CD8-positive, alpha-beta memory T cell (primary cell): ENCODE measurements at places on chromosomes 12 and 14.

DNA sequence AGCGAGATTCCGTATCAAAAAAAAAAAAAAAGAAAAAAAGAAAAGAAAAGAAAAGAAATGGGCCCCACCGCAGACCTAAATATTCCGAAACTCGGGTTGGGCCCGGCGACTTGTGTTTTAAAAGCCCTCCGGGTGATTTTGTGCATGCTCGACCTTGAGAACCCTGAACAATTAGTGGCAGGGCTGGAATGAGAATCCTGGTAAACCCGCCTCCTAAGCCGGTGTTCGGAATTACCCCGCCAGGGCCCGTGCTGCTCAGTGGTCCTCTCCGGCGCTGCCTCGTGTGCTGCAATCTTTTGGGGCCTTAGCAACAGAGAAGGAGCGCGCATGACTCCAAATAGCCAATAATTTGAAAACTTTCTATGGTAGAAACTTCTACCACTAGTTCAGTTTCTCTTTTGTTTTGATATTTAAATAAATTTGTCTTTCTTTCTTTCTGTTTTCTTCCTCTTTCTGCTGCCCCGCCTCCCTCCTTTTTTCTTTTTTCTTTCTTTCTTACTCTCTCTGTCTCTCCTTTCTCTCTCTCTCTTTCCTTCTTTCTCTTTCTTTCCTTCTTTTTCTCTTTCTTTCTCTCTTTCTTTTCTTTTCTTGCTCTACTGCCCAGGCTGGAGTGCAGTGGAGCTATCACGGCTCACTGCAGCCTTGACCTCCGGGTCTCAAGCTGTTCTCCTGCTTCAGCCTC lies 1.5 kb upstream of the GALNT6 start:
- peak; percentile 14 for DNase-seq

GRCh38 chr14:20460458-20461224 lies 593 bp downstream of the PIP4P1 start:
- no peak for DNase-seq

DNA sequence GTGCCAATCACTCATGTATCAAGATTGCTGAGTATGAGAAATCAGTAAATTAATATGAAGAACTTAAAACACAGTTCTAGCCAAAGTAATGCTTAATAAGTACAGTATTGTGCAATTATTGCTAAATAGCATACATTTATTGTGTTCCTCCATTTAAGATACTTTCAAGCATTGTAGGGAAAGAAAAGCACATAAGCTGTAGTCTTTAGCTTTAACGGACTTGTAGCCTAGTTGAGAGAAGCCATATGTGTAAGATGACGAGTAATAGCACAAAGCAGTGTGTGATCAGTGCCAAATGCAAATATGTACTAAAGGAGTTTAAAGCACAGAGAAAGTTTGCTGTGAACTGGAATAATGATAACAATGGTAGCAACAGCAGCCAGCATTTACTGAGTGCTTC lies 38.1 kb downstream of the ETV6 start:
- no peak for DNase-seq

GRCh38 chr14:61103541-61104339 lies 122.7 kb downstream of the SLC38A6 start:
- DNase-seq = no peak

GRCh38 chr14:22551605-22551997 lies 37.4 kb downstream of the DAD1 start:
- no peak for DNase-seq

DNA sequence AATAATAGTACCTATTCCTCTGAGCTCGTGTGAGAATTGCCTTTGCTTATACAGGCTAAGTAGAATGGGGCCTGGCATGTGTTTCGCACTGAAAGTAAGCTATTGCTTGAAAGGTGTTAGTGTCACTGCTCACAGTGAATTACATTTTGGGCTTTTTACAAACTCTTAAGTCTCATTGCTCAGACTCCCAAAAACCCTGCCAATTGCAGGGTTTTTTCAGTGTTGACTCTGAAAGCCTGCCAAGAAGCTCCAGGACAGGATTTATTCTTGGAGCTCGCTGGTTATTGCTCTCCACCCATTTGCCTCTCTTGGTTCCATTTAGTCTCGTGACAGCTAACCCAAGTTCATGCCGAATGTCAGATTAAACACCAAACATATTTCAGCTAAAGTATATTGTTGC lies 39.8 kb downstream of the NOPCHAP1 start:
- no peak for DNase-seq

DNA sequence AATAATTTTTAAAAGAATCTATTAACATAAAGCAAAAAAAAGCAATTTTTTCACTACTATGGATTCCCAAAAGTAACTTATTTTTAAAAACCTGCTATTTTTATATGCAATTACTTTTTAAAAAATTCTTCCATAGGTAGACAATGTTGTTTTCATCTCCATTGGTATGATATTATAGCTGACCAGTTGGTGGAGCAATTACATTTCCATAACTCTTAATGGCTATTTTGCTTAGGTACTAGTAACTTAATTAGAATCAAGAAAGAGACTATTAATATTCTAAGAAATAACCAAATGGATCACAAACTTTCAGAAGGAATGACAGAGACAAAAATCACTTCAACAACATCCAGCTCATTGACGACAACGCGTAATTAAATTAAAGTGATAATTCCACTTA lies 64.7 kb upstream of the PTCSC3 start:
- DNase-seq = no peak

DNA sequence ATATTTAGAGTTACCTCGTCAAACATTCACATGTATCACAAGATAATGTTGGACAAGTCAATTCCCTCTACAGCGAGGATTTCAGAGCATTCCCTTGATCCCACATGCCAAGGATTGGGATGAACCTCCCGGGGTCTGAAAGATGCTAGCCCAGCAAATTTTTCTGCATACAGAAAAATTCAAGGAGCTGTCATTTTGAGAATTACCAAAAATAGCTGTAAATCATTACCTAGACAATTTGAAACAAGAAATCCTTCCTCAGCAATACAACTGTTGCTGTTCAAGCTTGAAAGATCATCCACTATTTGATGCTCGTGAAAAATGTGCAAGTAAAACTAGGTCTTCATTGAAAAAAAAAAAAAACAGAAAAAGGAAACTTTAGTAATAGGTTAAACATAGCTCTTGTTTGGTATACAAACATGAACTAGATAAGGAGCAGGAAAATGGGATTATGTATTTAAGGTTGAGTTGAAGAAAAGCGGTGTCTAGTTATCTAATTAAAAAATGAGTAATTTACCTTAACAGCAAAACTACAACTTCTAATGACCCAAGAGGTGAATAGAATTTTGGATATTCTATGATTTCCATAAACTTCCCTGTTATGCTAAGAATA lies 73.1 kb downstream of the NTN4 start:
- no peak for DNase-seq

DNA sequence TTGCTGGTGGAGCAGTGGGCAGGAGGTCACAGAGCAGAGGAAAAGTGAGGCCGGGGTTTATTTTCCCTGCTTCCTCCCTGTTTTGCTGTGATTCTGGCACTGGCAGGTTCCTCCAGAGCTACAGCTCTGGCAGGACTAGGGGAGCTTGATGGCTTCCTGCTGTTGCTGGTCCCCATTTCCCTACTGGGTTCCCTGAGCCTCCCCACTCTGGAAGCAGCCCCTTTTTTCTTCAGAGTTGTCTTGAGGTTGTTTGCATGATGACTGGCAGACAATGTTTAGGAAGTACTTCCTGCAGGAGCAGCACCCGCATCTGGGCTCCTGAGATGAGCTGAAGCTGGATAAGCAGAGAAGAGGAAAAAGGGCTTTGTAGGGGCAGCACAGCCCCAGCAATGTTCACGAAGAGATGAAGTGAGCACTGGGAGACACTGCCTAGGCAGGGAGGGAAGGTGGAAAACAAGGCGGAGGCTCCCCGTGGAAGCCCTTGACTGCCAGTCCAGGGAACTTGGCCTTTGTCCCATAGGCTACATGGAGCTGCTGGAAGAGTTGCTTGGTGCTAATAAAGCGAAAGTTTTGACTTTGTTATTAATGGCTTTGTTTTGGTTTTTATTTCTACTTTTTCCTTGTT lies 126.9 kb downstream of the SLC38A6 start:
- no peak for DNase-seq

DNA sequence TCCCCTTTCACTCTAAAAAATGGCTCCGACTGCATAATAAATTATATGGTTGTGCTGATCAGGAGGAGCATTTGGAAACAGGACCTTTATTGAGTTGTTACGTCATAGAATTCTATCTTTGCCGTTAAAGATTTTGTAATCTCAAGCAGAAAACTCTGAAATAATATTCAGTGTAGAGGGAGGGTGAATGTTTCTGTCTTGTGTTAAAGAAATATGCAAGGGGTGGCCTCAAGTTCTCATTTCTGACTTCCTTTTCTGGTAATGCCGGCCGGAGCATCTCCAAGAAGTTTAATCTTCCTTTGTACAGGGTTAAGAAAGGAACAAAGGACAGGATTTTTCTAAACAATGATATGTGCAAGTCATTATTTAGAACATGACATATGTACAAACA lies 165.1 kb downstream of the SLC38A4 start:
- no peak for DNase-seq

- DNase-seq = no peak
Measured at GRCh38 chr14:68854421-68854820, 61.6 kb upstream of the ZFP36L1 start.

GRCh38 chr12:26567126-26567525 lies 265.9 kb downstream of the ITPR2 start:
- DNase-seq = no peak

DNA sequence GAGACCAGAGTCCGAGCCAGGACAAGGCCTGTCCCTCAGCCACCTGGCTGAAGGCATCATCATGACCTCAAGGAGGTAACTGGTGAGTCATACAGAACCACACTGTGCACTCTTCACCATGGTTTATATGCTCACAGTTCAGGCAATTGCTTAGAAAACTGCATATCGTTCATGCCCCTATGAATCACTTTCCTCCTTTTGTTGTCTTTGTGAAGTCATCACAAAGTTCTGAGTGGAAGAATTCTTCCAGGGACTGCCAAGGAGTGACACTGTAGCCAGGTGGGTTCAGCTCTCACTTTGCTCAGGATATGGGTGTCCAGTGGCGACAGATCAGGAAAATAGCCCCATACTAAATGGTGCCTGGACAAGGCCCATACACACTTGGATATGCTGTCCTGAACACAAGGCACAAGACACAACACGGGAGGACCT lies 92.5 kb downstream of the DPF3 start:
- DNase-seq = no peak

DNA sequence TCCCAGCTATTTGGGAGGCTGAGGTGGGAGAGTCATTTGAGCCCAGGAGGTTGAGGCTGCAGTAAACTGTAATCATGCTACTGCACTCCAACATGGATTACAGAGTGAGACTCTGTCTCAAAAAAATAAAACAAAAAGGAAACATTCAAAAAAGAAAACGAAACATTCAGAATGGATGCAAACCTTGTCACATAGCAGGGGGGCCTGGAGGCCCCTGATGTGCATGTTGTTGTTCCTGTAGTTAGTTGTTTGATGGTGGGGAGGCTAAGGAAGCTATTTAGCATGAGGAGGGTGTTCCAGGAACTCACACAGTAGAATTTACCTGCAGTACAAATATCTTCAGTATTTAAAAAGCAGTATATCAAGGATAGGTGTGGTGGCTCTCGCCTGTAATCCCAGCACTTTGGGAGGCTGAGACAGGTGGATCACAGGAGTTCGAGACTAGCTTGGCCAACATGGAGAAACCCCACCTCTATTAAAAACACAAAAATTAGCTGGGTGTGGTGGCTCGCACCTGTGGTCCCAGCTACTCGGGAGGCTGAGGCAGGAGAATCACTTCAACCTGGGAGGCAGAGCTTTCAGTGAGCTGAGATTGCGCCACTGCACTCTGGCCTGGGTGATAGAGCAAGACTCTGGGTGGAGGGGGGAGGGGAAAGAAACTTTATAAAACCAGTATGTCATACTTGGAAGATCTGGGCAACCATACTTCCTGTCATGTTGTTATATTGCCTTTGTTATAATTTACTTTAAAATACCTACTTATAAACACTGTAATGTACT lies 17.6 kb upstream of the AEBP2 start:
- no peak for DNase-seq

DNA sequence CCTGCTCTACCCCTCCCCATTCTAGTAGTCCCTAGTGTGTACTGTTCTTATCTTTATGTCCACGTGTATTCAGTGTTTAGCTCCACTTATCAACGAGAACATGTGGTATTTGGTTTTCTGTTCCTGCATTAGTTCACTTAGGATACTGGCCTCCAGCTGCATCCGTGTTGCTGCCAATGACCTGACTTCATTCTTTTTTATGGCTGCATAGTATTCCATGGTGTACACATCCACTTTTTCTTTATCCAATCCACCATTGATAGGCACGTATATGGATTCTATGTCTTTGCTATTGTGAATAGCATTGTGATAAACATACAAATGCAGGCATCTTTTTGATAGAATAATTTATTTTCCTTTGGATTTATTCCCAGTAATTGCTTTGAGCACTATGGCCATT lies 327.7 kb downstream of the DUSP6 start:
- no peak for DNase-seq

- no peak for DNase-seq
Measured at GRCh38 chr14:70782361-70782760, 27.0 kb downstream of the MAP3K9 start.

- no peak for DNase-seq
Measured at GRCh38 chr14:38490273-38490672, 234.4 kb upstream of the CLEC14A start.

GRCh38 chr14:89753828-89754412 lies 200.6 kb downstream of the EFCAB11 start:
- no peak for DNase-seq

- DNase-seq = no peak
Measured at GRCh38 chr12:64170024-64170423, 52.1 kb downstream of the KICS2 start.

DNA sequence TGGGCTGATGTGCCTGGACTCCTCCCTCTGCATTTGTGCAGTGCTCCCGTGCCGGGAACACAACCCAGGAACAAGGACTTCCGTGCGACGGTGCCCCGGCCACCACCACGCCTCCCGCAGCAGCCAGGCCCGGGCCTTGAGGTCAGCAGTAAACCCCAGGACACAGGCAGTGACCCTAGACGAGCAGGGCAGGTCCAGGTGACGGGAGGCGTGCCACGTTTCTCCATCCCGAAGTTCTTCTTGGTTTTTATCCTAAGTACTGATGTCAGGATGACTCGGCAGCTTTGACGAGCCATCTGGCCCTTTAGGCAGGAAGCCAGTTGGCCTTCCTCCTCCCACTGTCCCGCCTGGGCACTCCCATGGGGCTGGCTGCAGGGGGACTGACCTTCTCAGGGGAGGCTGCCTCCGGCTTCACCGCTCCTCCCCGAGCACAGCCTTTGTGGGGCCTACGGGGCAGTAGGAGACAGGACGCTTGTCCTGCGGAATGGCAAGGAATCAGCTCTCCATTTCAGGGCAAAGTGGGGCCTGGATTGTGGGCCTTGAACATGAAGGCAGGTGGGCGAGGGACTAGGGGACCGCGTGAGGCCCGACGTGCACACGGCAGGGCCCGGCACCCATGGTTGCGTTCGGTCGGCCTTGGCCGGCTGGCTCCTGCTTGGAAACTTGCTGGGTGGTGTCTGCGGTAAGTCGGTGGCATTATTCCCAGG lies 94.1 kb downstream of the FBXL14 start:
- no peak for DNase-seq

DNA sequence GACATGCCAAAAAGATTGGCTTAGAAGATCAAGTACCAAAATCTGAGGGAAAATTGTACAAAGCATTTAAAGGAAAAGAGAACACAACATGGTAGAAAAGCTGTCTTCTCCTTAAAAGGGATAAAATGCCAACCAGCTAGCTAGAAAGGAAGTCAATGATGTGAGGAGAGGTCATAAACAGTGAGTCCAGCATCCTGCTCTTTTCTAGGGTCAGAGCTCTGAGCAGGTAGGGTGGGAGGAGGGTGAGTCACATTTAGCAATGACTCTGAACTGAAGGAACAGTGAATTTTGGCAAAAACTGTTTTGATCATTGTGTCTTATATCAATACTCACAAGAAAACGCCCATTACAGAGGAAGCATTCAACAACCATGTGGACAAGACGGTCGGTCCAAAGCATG lies 322.3 kb downstream of the DAD1 start:
- no peak for DNase-seq
